ENCODE measurements at places on chromosomes 11 and 22. TPM values are rescaled to one million over a fixed set of nuclear protein-coding genes. Genes with fewer than 3 reads are reported as not detected.
A peak's percentile ranks its signal among the peaks of the same experiment; 100 is the strongest.

DNA sequence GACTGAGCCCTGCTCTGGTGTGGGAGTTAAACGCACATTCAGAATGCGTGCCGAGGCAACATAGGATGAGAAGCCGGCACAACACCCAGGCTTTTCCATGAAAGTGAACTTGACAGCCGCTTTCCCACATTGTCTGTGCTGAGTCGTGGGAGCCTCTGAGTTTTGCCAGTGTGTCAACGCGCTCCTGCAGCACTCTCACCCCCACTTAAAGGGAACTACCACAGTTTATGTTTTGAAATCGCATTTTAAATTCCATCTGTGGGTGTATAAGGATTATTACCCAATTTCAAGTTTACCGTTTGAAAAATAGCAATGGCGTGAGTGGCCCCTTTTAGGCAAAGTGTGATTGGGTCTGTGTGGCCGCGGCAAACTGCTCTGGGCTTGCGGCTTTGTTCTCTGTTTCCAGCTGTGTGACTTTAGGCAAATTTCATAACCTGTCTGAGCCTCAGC lies 81.5 kb downstream of the FBLN1 start:
- DNase-seq: no peak

- DNase-seq: no peak
Observed at GRCh38 chr11:16052750-16053149, 303.6 kb downstream of the SOX6 start.

DNA sequence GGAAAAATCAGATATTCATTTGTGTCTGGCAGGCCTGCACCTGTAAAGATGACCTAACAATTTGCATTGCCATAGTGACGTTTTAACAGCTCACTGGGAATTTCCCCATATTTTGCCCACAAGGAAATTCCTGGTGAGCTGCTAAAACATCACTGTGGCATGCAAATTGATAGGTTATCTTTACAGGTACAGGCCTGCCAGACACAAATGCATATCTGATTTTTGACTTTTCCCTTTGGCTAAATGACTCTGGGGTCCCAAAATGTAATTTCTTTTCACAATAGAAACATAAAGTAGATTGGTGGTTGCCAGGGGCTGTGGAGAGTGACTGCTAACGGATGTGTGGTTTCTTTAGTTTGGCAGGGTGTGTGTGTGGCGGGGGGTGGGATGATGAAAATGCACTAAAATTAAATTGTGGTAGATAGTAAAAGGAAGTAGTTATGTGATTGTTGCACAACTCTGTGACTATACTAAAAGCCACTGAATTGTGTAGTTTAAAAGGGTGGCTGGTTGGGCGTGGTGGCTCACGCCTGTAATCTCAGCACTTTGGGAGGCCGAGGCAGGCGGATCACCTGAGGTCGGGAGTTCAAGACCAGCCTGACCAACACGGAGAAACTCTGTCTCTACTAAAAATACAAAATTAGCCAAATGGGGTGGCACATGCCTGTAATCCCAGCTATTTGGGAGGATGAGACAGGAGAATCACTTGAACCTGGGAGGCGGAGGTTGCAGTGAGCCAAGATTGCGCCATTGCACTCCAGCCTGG lies 18.5 kb upstream of the FEZ1 start:
- peak; percentile 80 for DNase-seq

- no peak for DNase-seq
Observed at GRCh38 chr11:115710980-115711379, 206.8 kb upstream of the CADM1 start.

- DNase-seq: no peak
Observed at GRCh38 chr11:118673361-118674081, 5.9 kb downstream of the TREH start.

GRCh38 chr11:19846654-19847305 lies 134.1 kb downstream of the NAV2 start:
- DNase-seq: no peak

DNA sequence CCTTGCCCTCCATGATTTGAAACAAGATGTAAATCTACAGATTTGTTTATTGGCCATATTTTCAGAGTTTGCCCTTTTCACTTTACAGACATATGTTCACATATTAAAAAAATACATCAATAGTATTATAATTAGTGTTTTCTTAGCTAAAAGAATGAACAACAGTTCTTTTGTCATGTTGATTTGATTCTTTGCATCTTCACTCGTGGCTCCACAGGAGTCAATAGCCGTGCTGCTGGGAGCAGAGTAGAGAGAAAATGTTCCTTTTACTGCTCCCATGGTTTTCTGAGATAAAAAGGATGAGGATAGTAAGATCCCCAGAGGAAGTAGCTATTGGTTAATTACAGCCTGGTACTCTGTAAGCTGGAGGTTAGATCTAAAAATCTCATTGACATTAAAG lies 151.2 kb downstream of the PGR start:
- DNase-seq: no peak

- DNase-seq: no peak
Observed at GRCh38 chr22:24576778-24577177, 16.1 kb downstream of the LRRC75B start.

DNA sequence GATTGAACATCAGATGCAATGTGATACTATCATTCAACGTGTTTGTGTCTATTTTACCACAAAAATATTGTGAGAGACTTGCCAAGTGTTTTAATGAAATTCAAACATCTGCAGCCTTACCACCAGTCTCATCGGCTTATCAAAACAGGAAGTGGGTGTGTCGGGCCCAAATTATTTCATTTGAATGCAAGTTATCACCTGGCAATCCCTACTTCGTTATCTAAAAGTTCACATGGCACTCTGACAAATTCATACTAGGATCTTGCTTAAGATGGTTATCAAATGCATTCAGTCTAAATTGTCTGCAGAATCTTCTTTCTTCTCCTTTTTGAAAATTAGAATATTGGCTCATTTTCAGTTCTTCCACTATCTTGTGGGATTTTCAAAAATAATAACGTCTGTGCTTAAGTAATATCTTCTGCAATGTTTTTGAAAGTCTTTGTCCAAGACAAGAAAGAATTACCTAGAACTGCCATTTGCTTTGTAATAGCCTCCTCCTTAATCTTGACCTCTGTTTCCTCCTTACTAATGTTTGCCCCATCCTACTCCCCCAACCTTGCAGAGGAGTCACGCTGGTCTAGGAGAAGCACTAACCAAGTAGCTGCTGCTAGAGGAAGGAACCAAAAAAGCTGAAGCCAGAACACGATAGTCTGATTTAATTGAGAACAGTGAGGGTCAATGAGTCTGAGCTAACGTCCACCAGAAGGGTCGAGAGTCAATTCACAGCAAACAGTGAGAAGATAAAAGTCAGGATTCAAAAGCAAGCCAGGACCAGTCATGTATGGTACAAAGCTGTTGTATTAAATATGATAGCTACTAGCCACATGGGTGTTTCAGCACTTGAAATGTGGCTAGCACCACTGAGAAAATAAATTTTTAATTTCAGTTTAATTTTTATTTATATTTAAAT lies 10.2 kb upstream of the BIRC3 start:
- no peak for DNase-seq

- DNase-seq: no peak
Observed at GRCh38 chr11:119486691-119487259, 63.8 kb upstream of the THY1 start.

DNA sequence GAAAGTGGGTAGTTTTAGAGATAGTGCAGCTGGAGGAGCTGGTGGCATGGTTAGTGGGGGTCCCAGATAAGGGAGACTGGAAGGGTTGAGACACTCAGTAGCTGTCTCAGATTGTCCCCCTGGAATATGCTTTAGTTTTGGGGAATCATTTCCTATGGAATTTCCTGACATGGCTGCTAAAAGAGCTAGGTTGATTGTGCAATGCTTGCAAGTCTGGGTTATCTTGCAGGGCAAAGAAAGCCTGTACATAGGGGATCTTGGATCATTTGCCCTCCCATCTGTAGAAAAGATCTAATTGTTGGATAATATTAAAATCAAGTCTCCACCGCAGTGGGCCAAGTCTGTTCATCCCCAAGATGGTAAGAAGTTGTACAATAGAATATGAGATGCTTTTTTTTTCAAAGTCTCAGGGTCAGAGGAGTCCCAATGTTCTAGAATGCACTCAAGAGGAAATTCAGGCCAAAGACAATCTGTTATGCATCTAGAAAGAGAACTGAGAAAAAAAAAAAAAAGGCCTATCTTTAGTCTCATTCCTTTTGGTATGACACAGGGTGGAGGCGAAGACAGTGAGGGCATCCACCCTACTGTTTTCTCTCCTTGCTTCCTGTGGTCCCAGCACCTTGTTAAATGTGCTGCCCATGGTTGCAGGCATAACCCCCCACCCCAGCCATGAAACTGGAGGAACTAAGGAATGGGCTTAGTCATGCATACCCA lies 20.2 kb downstream of the MS4A6E start:
- DNase-seq: no peak

GRCh38 chr22:47558828-47559700 lies 796.6 kb downstream of the TBC1D22A start:
- DNase-seq: no peak

GRCh38 chr11:132589791-132590190 lies 942.5 kb downstream of the OPCML start:
- no peak for DNase-seq

GRCh38 chr11:67270256-67271204 lies 4.3 kb downstream of the GRK2 start:
- no peak for DNase-seq

DNA sequence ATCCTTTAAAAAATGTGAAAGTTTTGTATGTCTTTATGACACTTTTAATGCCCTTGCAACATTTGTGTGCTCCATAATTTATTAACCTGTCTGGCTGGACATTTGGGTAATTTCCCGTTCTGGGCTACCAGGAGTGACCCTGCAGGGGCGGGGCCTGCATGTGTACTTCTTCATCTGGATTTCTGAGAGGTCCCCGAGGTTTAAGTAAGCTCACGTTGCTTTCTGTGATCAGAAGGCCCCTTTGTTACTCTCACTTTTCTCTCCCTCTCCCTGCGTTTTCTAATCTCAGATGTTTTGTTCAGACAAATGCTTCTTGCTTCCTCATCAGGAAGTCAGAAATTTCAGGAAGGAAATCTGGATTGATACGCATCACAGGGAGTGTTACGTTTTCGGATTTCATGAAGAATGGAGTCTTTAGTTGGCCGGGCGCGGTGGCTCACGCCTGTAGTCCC lies 78.9 kb upstream of the CRYBB3 start:
- DNase-seq: no peak

DNA sequence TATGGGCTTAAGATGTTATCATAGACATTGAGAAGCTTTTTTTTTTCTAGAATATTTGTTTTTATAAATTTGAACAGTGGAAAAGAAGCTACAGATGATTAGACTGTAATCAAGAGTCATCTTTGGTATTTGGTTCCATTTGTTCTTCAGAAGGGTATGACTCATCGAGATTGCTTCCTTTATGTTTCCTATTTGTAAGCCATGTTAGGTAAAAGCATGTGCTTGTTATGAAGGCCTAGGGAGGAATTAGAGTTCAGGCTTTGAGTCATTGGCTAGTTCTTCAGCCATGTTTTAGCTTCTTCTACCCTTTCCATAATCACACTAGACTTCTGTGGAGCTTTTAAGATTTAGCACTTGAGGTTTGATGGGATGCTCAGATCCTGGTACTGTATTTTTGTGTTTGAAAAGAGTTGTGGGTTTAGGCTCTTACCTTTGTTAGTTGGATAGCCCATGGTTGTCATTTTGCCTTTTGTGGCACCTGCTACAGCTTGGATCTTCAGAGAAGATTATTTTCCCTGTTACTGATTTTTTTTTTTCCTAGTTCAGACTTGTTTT lies 44.3 kb downstream of the POLD3 start:
- peak; percentile 47 for DNase-seq

DNA sequence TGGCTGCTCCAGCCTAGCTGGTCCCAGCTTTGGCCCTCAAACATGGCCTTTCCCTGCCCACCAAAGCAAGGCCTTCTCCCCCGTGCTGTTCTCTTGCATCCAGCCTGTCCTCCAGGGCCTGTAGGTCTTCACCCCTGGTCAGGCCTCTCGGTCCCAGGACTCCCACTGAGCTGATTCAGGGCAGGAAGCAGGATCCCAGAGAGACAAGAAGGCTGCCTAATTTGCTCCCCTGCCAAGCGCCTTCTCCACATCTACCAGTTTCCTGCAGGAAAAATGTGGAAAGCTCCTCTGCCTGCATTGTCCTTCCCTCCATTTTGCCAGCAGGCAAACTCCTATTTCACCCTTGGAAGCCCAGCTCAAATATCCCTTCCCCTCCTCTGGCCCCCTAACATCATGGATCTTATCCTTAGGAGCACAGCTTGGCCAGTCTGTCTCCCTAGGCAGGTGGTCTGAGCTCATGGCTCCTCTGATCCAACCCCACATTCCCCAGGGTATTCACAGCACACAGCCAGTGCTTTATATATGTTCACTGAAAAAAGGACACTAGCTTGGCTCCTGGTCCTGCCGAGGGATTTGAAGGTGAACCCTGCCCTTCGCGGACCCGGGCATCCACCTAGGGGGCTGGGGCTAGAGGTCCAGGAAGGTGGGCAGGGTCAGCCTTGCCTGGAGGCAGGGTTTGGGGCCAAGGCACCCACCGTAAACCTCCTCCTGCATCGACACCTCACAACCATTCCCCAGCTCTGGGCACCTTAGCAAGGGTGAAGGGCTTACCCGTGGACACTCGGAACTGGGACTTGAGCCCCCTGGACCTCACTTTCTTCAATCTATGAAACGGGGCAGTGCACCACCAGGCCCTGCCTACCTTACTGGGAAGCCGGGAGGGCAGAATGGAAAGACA lies 968 bp downstream of the RHBDD3 start:
- DNase-seq: peak; percentile 48

- DNase-seq: no peak
Observed at GRCh38 chr11:74981888-74982287, 6.8 kb upstream of the NEU3 start.

- DNase-seq: no peak
Observed at GRCh38 chr11:117733316-117733715, 63.7 kb downstream of the DSCAML1 start.

DNA sequence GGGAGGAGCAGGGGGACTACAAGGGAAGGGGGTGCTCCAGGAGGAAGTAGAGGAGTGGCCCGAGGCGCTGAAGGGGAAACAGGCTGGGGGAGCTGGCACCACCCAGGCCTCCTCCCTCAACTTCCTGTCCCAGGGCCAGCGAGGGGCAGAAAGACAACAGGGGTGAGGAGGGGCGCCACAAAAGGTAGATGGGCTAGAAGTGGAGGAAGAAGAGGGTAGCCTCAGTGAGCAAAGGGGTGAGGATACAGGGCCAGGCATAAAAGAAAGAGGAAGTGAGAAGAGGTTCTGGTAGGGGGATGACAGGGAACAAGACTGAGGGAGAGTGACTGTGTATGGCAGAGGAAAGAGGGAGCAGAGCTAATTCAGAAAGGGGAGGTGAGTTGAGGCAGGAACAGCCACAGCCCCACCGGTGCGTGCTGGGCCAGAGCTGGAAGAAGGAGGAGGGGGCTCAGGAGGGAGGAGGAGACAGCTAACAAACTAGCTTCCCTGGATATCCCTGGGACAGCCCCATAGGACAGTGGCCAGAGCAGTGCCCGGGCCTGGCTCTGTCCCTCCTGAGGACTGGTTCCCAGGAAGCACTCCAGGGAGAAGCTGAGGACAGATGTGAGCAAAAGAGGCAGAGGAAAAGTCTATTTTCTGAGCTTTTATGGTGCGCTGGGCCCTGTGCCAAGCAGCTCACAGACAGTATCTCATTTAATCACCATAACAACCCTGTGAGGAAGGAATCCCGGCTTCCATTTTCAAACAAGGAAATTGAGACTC lies 8.5 kb downstream of the DCHS1 start:
- DNase-seq: no peak

SLC17A6 gene
- total RNA-seq: not detected

APOBEC3B gene
- total RNA-seq: 4.5 TPM

OR6A2 gene
- 0.06 TPM for total RNA-seq

TIGD3 gene
- 0.42 TPM for total RNA-seq

SLN gene
- total RNA-seq: 0.80 TPM

CADM1 gene
- 91.4 TPM for total RNA-seq

RTCB gene
- total RNA-seq: 228 TPM

ANKK1 gene
- total RNA-seq: 0.06 TPM

OR52I1 gene
- not detected for total RNA-seq

OR8B12 gene
- not detected for total RNA-seq

ART1 gene
- total RNA-seq: not detected

KCNC1 gene
- total RNA-seq: not detected

Data from Daoy (cell line).